ENCODE measurements at places on chromosomes 16 and 17. TPM values are rescaled to one million over a fixed set of nuclear protein-coding genes. Genes with fewer than 3 reads are reported as not detected.

The PRSS22 gene
- 15.2 TPM for total RNA-seq

The SLC5A11 gene
- not detected for total RNA-seq

The C16orf96 gene
- 0.32 TPM for total RNA-seq

The CMTM1 gene
- 8.4 TPM for total RNA-seq

The SYNGR3 gene
- total RNA-seq = 0.61 TPM

The SARM1 gene
- total RNA-seq = 14.4 TPM

Data from upper lobe of right lung (tissue), 1 donor.